ENCODE measurements at places on chromosomes 16 and 17.
A peak's percentile ranks its signal among the peaks of the same experiment; 100 is the strongest.

GRCh38 chr16:88809676-88810165, 2.0 kb downstream of the APRT start:
- no peak for DNase-seq

DNA sequence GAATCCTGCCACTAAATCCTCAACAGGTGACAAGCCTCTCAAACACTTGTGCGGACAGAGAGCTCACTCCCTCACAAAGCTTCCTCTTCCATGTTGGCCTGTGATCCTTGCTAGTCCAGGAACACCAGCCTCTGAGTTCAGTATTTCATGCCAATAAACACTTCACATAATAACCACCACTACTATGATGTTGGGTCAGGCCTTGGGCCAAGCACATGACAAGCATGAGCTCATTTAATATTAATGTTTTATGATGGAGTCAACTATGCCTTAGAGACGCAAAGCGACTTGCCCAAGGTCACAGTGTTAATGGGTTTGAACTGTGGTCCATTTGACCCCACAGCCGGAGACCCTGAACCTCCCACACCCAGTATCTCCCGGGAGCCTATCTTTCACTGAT, 129.1 kb downstream of the GAS7 start:
- no peak for DNase-seq

DNA sequence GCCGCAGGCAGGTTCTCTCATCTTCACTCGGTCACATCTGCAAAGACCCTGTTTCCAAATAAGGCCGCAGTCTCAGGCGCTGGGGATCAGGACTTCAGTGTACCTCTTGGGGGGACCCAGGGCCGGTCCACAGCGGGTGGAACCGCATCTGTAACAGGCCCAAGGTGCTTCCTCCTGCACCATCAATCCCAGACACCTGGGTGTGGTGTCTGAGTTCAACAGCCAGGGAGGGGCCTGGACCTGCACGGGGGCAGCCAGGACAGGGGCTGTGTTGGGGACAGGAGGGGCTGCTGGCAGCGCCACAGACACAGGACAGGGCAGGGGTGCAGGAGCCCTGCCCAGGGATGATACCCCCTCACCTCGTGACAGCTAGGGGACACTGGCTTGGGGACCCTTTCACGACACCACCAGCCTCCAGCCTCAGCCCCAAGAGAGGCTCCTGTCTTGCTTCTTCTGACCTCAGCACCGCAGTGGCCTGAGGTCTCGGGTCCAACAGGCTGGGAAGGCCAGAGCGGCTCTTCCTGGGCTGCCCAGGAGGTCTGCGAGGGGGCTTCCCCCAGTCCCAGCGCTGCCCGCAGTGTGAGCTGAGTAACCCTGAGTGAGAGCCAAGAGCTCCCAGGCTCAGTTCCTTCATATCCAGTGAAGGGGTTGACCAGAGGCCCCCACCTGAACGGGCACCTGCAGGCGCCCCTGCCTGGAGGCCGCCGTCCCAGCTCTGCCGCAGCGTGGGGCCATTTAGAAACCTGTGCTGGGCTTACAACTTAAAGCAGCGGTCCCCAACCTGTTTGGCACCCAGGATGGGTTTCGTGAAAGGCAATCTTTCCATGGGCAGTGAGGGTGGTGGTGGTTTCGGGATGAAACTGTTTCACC, 30.7 kb upstream of the BAHCC1 start:
- DNase-seq: no peak

DNA sequence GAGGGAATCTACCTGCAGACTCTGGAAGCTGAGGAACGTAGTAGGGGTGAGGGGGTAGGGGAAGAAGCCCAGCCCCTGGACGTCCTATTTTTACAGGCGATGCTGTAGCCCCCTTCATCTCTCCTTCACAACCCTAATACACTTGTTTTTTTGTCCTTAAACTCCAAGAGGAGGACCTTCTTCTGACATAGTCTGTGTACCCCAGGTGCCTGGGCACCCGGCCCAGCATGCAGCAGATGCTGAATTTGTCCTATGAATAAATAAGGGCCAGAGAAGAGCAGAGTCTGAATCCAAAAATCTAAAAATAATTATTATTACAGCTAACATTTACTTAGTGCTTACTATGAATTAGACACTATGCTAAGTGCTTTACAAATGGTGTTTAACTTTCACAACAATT, 5.1 kb downstream of the KIF18B start:
- no peak for DNase-seq

DNA sequence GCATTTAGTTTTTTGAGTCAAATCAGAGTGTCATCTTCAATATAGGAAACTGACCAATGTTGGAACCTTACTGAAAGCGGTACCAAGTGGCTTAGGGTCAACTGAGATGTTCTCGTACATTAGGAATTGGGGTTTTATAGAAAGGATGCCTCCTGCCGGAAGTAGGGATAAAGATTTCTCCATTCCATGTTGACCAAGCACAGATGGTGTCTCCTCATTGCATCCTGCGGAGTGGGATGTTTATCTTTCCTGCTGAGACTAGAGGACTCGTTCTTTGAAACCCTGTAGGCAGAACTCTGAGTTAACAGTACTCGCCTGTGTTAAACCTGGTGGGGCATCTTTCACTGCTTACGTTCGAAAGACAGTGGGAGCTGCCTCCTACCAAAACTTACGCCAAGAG, 1.4 kb downstream of the SHISA6 start:
- DNase-seq: no peak

GRCh38 chr16:58196898-58197313, 1.0 kb downstream of the CSNK2A2 start:
- DNase-seq: no peak

GRCh38 chr17:28949185-28950016, 1.9 kb downstream of the PHF12 start:
- DNase-seq: peak; percentile 46

DNA sequence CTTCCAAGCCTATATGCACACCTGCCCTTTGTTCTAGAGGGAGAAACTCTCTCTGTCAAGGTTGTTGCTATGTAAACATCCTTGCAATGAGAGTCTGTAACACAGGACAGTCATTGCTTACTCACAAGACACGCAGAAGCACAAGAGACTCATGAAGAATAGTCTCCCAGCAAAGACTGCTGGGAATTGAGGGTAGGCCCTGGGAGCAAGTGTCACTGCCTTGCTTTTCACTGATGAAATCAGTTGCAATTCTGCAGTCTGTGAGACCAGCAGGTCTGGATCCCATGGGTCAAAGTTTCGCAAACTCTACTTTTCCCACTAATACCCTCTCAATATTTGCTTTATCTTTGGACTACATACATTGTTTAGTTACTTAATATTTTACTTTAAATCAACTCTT, 177.4 kb downstream of the FTO start:
- DNase-seq: no peak

- DNase-seq: peak; percentile 96
These were observed 352 bp downstream of the MARF1 start for GRCh38 chr16:15642557-15643047.

GRCh38 chr17:40551091-40551878, 14.0 kb downstream of the CCR7 start:
- no peak for DNase-seq

- DNase-seq: no peak
These were observed 3.2 kb downstream of the SLC6A2 start for GRCh38 chr16:55658898-55659420.

GRCh38 chr16:4561596-4561995, 5.5 kb downstream of the C16orf96 start:
- DNase-seq: no peak

- no peak for DNase-seq
These were observed 56.1 kb upstream of the PMFBP1 start for GRCh38 chr16:72228014-72228413.

GRCh38 chr16:84654238-84654637, 5.9 kb downstream of the KLHL36 start:
- DNase-seq: no peak

GRCh38 chr17:49000943-49001342, 3.8 kb downstream of the IGF2BP1 start:
- no peak for DNase-seq

GRCh38 chr17:58303971-58304749, 23.4 kb upstream of the MPO start:
- DNase-seq: peak; percentile 29

- no peak for DNase-seq
These were observed 988 bp upstream of the IL21R start for GRCh38 chr16:27400751-27401620.

DNA sequence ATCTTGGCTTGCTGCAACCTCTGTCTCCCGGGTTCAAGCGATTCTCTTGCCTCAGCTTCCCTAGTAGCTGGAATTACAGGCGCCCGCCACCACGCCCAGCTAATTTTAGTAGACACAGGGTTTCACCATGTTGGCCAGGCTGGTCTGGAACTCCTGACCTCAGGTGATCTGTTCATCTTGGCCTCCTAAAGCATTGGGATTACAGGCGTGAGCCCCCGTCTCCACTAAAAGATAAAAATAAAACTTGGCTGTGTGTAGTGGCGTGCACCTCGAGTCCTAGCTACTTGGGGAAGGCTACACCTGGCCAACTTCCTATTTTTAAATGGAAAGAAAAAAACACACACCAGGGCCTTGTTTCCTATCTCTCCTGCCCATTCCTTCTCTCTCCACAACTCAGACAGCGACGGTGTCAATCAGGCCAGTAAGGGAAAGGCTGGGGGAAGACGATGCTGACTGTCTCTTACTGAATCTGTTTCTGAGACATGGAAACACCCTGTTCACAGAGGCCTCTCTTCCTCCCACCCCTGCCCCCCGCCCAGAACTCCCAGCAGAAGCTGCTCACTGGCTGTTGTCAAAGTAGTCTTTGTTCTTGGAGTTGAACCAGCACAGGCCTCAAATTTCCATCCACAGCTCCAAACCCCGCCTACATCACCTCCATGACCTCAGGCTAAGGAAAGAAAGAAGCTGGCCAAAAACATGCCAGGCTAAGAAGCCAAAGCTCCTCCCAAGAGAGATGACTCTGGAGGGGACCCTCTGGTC, 96.6 kb downstream of the NXN start:
- no peak for DNase-seq

DNA sequence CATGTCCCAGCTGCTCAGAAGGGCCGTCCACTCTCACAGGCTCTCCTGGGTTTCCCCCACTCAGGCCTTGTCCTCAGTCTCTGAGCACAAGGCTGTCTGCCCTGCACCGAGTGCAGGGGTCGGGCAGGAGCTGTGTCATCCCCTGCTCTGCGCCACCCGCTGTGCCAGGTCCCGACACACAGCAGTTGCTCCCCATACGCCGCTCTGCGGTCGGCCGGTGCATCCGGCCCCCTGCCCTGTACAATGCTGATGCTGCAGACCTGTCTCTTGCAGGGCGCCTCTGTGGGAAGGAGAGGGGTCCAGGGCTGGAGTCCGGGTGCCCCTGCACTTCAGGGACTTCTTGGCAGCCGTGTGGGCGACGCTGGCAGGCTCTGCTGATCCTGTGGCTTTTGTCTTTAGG, 6.1 kb downstream of the TSC2 start:
- DNase-seq: no peak

DNA sequence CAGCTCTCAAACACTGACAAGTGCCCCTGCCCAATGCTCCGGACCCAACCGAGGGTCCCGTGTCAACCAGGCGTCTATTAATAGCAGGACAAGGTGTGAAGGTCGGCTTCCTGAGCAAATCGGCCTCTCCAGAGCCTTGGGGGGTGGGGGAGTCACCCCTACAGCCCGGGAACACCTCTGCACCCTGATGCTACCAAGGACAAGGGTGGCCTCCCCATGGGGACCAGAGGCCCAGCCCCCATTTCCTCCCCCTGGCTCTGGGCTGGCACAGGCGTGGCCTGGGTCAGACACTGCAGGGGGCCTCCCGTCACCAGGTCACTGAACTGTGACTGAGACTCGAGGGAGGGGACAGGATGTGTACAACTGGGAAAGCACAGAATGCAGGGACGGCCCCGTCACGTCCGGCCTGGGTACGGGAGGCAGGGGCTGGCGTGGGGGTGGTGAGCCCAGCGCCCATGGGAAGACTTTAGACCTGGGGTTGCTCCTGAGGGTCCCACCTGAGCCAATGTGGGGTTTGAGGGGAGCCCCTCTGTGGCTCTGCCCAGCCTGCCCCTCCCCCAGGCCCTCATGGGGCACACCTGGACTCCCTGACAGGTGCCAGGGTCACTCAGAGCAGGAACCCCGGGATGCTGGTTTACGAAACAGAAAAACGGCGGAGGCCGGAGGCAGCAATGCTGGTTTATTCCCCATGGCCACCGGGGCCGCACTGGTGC, 579 bp upstream of the CYBA start:
- peak; percentile 56 for DNase-seq

- peak; percentile 80 for DNase-seq
These were observed at the start of gene RNFT1 for GRCh38 chr17:59964482-59965328. RNFT1 (minus strand) TSS chr17:59964740; CDS start chr17:59964663, 77 bp downstream.

DNA sequence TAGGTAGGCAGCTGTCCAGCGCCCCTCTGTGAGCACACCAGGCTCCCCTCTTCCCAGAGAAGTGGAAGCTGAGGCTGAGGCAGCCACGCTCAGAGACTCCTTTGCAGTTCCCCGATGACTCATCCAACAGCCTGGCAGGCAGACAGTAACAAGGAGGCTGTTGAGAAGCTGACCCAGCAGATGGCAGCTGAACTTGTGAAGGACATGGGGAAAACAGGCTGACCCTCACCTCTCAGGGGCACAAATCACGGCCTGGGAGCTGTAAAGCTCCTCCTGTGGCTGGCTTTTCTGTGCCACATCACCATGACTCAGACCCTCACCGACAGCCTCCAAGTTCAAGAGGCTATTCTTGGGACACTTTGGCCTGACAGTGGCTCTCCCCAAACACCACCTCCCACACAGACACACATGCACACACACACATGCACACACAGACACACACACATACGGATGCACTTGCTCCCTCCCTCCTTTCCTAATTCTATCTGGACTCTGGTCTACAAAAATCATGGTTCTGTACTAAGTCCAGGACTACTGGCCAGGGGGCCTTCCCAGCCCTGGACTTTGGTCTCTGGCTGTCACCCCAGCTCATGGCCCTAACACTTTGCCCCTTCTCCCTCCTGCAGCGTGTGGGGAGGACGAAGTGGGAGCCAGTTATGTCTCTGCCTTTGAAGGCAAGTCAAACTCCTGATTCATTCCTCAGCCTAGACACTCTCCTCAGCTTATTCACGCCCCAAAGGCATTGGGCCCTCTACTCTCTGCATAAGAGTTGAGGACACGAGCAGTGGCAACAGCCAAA, 23.2 kb downstream of the MAP3K14 start:
- DNase-seq: no peak

Measured in hematopoietic multipotent progenitor cell (in vitro differentiated cells).